Osteoblast (primary cell): ENCODE measurements at places on chromosomes 7 and 10. TPM values are rescaled to one million over a fixed set of nuclear protein-coding genes. Genes with fewer than 3 reads are reported as not detected.

The NXPH1 gene
- total RNA-seq = not detected in 2 replicates

DNA sequence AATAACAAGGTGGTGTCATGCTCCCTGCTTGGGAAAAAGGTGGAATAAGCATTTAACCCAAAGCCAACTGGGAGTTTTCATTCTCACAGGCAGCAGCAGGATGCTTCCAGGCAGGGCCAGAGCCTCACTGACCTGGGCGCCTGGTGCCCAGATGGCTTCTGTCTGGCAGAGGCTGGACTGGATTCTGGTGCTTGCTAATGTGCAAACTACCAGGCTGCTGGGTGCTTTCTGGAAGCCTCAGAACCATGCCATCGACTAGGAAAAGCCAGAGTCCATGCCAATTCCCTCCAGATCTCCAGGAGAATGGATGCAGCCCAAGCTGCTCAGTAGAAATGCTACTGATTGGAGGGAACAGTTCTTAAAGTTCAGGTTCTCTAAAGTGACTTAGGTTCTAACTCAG is 36.2 kb downstream of the VIPR2 start:
- DNase-seq = no peak
- H3K4me1 ChIP-seq = no peaks in the 10 kb centered on the region
- no peak overlapping the region for H3K4me3 ChIP-seq
- no peak overlapping the region for H3K27ac ChIP-seq
- no peaks in the 10 kb centered on the region for H3K27me3 ChIP-seq

The VENTX gene
- not detected in 2 replicates for total RNA-seq

DNA sequence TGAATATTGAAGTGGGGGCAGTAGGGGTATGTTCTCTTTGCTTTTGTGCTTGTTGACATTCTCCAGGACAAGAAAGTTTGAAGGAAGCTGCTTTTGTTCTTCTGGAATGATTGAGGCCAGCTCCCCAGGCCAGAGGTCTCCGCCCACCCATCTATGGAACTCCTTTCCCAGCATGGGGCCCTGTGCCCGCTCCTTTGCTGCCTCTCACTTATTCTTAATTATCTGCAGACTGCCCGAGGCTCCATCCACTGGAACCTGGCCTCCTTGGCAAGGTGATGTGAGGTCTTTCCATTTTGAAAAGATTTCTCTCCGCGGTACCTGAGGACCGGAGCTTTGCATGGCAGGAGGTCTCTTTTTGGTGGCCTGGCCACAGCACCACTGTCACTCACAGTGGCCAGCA is 39.3 kb upstream of the MKI67 start:
- H3K36me3 ChIP-seq = no peaks in the 10 kb centered on the region
- H3K27ac ChIP-seq = no peak overlapping the region
- no peak overlapping the region for H3K4me3 ChIP-seq
- H3K27me3 ChIP-seq = peaks cover 1% of the 10 kb centered on the region

- peaks cover 16% of the 10 kb centered on the region for H3K4me1 ChIP-seq
- H3K4me3 ChIP-seq = no peak overlapping the region
These were observed 87.3 kb upstream of the SEC61G start for GRCh38 chr7:54846273-54846672.

DNA sequence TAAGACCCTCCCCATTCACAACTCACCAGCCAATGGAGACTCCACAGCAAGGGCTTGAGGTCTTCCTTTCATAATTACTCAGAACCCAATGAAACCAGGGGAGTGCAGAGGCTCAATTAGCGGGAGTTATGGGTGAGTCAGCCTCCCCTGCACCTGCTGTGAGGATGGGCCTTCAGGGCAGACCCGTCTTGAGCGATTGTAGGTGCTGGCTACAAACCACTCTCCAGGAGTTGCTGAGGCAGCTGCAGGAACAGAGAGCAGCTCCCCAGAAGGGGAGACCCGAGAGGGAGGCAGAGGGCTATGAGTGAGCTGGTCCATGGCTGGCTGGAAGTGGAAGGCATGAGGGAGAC is 58.5 kb upstream of the SORCS3 start:
- no peaks in the 10 kb centered on the region for H3K4me1 ChIP-seq
- H3K27me3 ChIP-seq = no peaks in the 10 kb centered on the region
- H3K27ac ChIP-seq = no peak overlapping the region
- DNase-seq = no peak
